Activated gamma-delta T cell treated with Interleukin-2 at 50 U/mL for 16 hours (primary cell): ENCODE measurements at places on chromosomes 1 and 21.

DNA sequence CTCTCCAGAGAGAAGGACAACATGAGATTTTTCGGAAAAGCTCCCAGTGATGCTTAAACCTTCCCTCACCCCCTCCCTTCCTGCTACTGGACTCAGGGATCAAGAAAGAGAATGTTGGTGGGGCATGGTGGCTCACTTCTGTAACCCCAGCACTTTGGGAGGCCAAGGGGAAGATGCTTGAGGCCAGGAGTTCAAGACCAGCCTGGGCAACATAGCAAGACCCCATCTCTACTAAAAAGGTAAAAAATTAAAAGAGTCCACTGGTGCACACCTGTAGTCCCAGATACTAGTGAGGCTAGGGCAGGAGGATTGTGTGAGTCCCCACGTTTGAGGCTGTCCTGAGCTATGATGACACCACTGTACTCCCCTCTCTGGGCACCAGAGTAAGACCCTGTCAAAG, 162.9 kb upstream of the RAB4A start:
- DNase-seq = no peak

DNA sequence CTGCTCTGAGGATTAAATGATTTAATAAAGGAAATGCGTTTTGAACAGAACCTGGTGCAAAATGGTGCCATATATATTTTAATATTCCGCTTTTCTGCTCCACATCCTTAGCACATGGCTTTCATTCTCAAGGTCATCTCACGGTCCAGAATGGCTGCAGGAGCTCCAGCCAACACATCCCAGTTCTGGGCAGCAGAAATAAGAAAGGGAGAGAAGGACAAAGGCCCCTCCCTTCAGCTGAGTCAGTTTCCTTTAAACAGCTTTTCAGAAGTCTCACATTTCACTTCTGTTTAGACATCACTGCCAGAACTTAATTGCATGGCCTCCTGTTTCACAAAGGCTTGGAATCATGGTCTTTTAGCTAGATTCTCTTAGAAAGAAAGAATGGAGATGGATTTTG, 75.2 kb upstream of the LRRN2 start:
- no peak for DNase-seq

DNA sequence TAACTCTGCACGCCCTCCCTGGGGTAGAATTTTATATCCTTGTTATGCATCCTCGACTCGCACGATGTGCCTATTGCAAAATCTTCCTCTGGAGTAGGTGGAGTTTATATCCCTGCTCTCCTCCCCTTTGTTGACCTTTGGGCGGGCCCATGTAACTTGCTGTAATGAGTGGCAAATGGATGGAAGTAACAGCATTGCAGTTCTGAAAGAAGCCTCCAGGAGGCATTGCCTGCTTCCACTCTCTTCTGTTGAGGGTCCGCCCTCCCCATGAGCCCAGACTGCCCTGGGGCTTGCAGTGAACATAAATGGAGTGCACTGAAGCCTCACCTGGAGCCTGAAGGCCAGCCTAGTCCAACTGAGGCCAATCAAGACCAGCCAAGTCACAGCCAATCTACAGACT, 62.2 kb upstream of the GRIK3 start:
- DNase-seq = no peak

GRCh38 chr1:177451191-177451590, 280.4 kb downstream of the BRINP2 start:
- DNase-seq = no peak

GRCh38 chr1:219419065-219419464, 193.8 kb downstream of the ZC3H11B start:
- DNase-seq = no peak

- no peak for DNase-seq
Measured at GRCh38 chr1:26023826-26024225, 2.3 kb downstream of the EXTL1 start.

DNA sequence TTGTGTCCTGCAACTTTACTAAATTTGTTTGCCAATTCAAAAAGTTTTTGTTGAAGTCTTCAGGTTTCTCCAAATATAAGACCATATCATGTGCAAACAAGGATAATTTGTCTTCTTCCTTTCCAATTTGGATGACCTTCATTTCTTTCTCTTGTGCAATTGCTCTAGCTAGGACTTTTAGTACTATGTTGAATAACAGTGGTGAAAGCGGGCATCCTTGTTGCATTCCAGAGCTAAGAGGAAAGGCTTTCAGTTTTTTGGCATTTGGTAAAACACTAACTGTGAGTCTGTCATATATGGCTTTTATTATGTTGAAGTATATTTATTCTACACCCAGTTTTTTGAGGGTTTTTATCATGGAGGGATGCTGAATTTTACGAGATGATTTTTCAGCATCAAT, 630.0 kb upstream of the ADGRL2 start:
- DNase-seq = no peak

- DNase-seq = no peak
Measured at GRCh38 chr1:160538985-160539651, 16.1 kb upstream of the SLAMF6 start.

GRCh38 chr1:25110485-25110884, 121.8 kb downstream of the SYF2 start:
- no peak for DNase-seq

DNA sequence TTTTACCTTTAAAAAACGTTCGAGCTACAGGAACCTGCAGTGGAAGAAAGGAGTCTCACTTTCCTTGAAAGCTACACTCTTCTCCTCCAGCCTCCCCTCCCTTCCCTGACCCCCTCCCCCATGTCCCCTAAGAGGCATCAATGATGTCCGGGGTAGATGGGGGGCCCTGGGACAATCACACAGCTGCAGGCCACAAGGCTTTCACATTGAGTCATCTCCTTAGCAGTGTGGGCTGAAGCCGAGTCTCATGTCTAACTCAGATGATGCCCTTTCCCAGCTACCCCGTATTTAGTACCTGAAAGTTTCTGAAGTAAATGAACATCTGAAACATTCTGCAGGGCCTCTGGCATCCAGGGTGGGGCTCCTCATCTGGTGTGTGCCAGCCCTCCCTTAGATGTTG, 6.3 kb upstream of the GPR25 start:
- DNase-seq = no peak

GRCh38 chr21:16125274-16125673, 395.5 kb downstream of the USP25 start:
- DNase-seq = no peak

- no peak for DNase-seq
Measured at GRCh38 chr1:200435200-200435780, 25.5 kb upstream of the ZNF281 start.

- DNase-seq = no peak
Measured at GRCh38 chr1:168301664-168302320, 21.1 kb downstream of the TBX19 start.
